Stimulated activated CD8-positive, alpha-beta memory T cell treated with anti-CD3 and anti-CD28 coated beads, Interleukin-15, amount 100 ng/mL, for 1 hour (primary cell): ENCODE measurements at places on chromosomes 1 and 21.

DNA sequence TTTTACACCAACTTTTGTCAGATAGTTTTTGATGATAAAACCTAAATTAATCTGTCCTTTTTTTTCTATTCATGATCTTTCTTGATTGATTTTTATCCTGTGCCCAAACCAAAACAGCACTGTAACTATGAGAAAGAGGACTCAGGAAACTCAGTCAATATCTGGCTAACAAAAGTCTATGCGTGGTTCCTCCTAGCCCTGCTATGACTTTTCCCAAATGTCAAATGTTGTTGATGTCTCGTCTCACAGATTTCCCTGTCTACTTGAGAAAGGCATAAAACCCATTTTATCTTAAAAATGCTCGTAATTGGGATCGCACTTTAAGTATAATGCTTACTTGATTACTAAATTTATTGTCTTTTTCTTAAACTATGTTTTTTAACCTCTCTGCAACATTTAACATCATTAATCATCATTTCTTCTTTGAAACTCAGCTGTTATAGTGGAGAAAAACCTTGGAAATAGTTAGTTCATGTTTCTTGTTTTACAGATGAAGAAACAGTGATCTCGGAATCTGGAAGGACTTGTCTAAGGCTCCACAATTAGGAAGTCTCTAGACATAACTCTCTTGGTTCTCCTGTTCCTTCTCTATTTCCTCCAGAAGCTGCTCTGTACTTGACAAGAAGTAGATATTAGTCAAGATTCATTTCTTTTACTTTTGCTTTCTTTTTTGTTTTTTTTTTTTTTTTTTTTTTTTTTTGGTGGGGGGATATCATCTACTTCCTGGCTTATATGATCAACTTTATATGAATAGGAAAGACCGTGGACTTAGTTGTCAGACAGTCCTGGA, 26.2 kb upstream of the PTPRC start:
- no peak for DNase-seq

DNA sequence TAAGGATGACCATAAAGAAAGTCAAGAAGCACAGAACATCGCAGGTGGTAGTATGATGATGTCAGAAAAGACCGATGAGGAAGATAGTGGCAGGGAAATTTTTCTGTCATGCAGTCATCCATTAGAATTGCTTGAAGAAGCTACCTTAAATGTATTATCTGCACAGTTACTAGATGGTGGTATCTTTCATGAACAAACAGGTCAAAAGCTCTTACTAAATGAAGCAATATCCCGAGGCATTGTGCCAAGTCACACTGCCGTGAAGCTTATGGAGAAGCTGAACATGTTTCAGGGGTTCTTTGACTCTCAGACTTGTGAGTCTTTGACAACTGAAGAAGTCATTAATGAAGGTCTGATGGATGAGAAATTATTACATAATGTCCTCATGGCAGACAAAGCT, 128.8 kb downstream of the MACF1 start:
- DNase-seq = no peak

- DNase-seq = no peak
Measured at GRCh38 chr1:237124856-237125462, 83.0 kb downstream of the RYR2 start.

DNA sequence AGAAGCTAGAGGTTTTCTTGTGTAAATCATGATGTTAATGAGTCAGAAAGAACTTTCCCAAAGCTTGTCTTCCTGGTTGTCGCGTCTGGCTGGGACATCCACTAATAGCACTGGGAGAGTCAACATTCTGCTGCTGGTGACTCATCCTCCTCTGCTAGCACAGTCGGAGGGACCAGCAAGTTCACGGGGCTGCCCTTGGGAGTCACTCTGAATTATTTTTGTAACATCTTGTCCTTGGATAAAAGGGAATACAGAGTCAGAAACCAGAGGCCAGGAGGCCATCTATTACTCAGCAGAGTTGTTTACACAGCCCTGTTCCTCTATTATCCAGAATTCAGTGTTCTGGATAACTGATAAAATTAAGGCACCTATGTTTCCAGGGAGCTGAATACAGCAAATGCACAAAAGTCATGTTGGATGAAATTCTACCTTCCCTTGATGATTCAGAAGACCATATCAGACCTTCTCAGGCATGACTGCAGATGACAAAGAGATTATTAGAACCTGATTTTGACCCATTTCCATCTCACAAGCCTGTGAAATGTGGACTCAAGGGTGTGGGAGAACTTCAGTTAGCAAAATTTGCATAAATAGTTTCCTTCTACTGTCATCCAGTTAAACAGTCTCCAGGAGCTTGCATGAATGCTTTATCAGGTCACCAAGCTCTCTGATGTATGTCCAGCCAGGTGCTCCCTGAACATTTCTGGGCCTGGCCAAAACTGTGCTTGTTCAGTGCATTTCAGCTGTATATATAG, 68.1 kb downstream of the JAK1 start:
- no peak for DNase-seq

DNA sequence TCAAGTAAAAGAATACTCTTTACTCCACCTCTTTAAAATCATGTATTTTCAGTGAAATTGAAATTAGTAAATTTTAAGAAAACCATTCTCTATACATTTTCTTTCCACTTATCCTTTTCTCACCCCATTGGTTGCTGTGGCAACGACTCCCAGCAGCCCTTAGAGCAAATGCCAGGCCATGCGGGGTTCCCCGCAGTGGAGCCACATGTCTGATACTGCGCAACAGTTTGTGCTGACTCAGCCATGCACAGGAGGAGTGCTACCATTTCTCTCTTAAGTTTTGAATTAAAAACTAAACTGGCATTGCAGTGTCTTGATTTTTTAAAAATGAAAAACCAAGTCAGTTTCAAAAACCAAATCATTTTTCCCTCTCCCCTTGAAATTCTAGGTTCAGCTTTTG, 214.1 kb upstream of the L1TD1 start:
- no peak for DNase-seq

- no peak for DNase-seq
Measured at GRCh38 chr1:43293896-43294760, 6.7 kb upstream of the TIE1 start.

DNA sequence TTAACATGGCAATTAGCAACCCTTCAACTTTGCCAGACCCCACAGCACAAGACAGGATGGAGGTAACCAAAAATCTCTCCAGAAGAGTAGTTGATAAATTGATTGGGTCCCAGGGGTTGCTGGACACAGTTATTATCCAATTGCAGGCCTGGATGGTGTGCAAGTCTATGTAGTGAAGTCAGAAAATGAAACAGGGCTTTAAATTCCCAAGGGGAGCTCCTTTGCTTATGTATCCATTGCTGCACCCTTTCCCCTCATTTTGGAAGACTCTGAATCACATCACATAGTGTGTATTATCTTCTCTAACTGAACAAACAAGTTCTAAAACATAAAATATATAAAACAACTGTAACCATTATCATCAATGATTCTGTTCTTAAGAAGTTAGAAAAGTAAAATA, 550.2 kb downstream of the LMO4 start:
- DNase-seq = no peak

- no peak for DNase-seq
Measured at GRCh38 chr1:42960122-42960390, 1.4 kb upstream of the SLC2A1 start.

DNA sequence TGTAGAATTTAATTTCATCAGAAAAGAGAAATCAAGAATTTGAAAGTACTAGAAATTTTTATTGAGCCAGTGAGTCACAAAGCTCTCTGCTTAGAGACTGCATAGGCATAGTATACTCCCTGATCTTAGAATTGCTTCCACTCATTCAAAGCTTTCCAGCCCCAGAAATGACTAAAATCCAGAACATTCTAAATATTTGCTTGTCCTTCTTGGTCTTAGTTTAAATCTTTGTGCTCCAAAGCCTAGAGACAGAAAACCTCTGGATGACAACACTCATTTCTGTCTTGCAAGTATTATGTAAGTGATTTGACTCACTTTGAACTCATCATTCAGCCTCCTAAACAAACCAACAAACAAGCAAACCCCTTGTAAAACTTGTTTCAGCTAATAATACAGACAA, 74.2 kb downstream of the PTPRC start:
- DNase-seq = no peak

- DNase-seq = no peak
Measured at GRCh38 chr1:68528243-68528642, 31.4 kb upstream of the DEPDC1 start.

DNA sequence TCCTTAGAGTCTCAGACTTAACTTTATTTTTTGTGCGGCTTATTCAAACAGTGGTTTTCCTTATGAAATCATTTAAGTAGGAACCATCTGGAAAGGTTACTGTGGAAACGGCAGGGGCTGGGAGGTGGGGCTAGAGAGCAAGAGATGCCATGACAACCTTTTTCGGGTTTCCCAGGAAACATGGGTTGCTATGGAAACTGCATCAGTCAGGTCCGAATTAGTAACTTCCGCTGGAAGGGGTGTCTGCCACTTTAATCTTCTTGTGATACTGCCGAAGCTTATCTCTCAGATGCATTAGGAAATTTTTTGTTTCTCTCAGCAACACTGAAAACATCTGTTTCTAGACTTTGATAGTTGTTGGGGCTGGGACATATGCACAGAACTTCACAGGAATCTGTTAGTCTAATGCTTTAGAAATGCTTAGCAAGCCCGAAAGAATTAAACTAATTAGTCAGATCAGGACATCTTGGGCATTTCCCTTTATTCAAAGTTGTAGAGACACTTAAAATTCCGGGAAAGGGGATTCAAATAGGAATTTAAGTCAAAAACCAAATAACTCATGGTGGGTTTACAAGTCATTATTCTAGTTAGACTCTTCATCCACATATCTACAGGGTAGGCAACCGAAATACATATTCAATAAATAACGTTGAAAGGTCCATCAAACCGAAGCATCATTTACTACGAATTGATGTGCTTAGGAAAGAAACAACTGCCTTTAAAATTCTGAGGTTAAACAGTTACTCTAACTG, 2.6 kb downstream of the KCNA3 start:
- DNase-seq = peak; percentile 65

GRCh38 chr1:17094664-17095063, 24.6 kb downstream of the PADI2 start:
- DNase-seq = no peak

- DNase-seq = no peak
Measured at GRCh38 chr1:210057593-210057992, 119.6 kb downstream of the SYT14 start.

DNA sequence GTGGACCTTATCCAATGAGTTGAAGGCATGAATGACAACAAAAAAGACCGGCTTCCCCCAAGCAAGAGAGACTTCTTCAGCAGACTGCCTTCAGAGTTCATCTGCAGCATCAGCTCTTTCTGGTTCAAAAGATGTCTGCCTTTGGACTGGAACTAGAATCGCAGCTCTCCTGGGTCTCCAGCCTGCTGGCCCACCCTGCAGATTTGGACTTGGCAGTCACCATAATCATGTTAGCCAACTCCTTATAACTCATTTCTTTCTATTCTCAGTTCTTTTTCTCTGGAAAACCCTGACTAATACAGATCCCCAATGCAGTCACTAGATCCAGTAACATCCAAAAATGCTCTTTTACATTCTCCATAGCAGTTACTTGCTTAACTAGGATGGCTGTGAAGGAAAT, 89.2 kb upstream of the MARK1 start:
- DNase-seq = no peak

GRCh38 chr1:34129630-34130029, 35.4 kb downstream of the CSMD2 start:
- no peak for DNase-seq

GRCh38 chr1:166978821-166979220, 3.5 kb upstream of the ILDR2 start:
- DNase-seq = no peak

GRCh38 chr1:212261361-212261929, 23.8 kb upstream of the PPP2R5A start:
- no peak for DNase-seq

DNA sequence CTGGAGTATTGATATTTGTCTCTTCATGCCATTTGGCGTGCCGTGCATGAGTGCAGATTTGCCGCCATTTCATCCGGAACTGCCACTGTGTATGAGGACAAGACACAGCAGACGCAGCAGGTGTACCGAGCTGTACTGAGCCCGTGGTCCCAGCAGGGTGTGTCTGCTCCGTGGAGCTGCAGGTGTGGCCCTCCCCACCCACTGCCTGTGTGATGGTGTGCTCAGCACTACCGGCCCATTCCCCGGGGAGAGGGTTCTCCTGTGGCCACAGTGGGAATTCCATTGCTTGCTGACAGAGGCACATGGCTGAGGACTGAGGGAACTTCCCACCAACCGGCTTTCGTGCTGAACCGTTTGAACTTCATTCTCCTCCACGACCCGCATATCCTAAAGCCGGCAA, 34.3 kb upstream of the COL6A1 start:
- DNase-seq = no peak

GRCh38 chr1:84847253-84848250, 45.5 kb downstream of the LPAR3 start:
- no peak for DNase-seq

DNA sequence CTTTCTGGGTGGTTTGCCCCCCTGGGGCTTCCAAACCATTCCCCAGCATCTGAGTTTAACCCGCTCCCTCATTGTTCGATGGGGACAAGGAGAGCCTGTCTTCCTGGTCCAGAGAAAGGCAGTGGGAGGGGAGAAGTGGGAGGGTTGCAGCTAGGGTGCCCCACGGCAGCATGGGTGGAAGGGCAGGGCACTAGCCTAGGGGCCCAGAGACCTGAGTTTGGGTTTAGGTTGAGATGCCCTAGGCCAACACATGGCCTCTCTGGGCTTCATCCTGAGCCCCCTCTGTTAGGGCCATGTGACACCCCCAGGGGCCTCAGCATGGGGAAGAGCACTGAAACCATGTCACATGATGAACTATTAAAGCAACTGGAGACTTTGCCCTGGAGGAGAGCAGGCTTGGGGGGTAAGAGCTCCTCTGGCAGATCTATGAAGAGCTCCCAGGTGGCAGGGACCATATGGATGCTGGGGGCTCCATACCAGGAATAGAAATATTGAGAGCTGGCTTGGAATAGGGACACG, 9.7 kb upstream of the RUNX3 start:
- no peak for DNase-seq

GRCh38 chr1:18913065-18913835, 10.9 kb upstream of the ALDH4A1 start:
- peak; percentile 57 for DNase-seq

- DNase-seq = no peak
Measured at GRCh38 chr1:205484985-205485967, 19.2 kb upstream of the CDK18 start.

GRCh38 chr1:20763417-20763816, 23.7 kb downstream of the HP1BP3 start:
- no peak for DNase-seq
